Right renal pelvis (tissue), 4 donors: ENCODE measurements at places on chromosomes 1 and 21.

GRCh38 chr1:154581766-154582165 lies 14.2 kb downstream of the CHRNB2 start:
- DNase-seq: no peak

DNA sequence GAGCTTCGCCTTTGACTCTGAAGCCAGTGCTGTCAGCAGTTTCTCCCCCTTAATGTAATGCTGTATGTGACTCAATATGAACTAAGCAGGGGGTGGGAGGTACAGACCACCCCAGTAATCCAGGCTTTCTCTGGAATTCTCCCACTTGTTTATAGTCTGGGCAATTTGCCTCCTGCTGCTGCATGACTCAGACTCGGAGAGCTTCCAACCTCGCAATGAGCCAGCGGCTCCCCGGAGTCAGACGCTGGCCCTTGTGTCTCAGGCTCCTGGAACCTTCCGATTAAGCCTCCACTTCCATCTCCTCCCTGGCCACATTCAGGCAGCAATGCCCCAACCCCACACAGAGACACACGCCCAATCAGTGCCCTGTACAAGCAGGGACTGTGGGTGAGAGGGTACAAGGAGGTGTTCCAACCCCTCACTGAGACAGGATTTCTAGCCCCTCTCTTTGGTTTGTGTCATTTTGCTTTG lies 471.7 kb upstream of the VAMP3 start:
- DNase-seq: peak; percentile 42

GRCh38 chr1:119712342-119713038 lies 756 bp downstream of the PHGDH start:
- DNase-seq: no peak

DNA sequence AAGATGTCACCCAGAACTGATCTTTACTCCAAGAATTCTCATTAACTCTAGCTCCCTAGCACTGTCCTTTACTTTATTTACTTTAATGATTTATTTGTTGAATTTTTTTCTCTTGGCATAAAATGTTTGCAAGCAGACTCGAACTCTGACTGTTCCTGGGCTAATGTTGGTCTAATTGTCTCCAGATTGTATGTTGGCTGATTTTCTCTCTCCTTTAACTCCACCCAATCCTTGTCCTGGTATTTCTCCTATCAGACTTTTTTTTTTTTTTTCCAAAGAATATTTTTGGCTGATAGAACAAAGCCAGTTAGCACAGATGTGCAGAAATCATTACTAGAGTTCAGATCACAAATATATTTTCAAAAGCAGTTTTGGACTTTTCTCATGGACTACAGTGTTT lies 82.6 kb downstream of the ATF6 start:
- DNase-seq: no peak

DNA sequence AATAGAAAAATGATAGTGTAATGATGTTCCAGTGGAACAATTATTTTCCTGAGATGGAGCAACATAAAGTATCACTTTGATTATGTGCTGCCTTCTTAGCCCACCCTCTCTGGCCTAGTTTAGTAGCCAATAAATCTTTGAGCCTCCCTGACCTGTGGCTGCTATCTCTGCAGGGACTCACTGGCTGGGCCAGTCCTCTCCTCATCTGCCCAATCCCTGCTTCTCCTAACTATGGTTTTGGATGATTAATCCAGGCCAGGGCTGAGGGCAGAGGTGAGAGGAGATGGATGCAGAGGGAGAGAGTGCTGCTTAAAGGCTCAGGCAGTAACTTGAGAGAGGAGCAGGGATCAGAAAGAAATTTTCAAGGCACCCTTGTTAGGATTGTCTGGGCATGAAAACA lies 89.0 kb upstream of the CD34 start:
- DNase-seq: no peak
